ENCODE measurements at places on chromosomes 7 and 10. TPM values are rescaled to one million over a fixed set of nuclear protein-coding genes. Genes with fewer than 3 reads are reported as not detected.

DNA sequence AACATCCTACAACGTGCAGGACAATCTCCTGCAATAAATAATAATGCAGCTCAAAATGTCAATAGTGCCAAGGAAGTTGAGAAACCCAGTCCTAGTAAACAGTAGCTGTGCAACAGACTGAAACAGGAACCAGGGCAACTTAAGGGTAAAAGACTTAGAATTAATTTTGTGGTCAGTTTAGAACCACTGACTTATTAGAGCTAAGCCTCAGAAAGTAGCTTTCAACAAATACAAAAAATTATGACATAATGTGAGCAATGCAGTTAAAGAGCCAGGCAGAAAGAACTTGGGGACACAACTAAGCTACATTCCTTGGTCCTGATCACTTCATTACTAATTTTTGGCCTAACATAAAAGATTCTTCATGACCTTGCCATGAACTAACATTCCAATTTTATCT, 195.4 kb downstream of the MACC1 start:
- peak; percentile 45 for DNase-seq

The ITPRID1 gene
- 0.39 TPM for total RNA-seq

DNA sequence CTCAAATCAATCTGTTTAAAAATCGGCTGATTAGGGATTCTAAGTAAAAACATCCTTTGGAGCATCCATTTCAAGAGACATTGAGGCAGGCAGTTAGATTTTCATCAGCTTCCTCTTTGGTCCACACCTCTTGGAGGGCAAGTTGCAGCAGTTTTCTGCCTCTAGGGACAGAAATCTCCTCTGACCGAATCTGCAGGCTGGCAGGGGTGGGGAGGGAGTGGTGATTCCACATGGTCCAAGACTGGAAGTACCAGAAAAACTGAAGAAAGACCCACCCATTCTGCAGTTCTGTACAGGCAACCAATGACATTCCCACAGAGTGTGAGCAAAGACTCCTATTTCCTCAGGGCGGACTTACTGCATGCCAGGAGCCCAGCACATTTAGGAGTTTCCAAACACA, 29.0 kb downstream of the FGFBP3 start:
- DNase-seq: no peak

GRCh38 chr10:2929480-2930258, 137.7 kb upstream of the PFKP start:
- no peak for DNase-seq

The MCM10 gene
- total RNA-seq: 15.1 TPM

The SEMA3C gene
- total RNA-seq: 150 TPM

DNA sequence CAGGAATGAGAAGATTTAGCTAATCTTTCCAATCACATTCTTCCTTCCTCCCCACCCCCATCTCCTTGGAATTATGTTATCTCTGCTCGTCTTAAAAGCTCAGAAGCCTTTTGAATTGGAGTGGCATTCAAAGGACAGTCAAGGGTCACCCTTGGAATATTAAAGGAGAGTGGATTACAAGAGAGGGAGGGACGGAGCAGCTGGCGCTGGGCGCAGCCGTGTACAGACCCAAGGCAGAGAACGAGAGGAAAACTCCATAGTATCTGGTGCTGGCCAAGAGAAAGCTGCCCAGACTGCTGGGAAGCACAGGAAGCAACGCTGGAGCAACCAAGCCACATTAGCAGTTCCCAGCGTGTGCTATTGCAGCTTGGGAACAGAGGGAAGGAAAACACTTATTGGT, 95.7 kb downstream of the POU6F2 start:
- no peak for DNase-seq

GRCh38 chr7:29612596-29612995, 49.0 kb downstream of the PRR15 start:
- no peak for DNase-seq

DNA sequence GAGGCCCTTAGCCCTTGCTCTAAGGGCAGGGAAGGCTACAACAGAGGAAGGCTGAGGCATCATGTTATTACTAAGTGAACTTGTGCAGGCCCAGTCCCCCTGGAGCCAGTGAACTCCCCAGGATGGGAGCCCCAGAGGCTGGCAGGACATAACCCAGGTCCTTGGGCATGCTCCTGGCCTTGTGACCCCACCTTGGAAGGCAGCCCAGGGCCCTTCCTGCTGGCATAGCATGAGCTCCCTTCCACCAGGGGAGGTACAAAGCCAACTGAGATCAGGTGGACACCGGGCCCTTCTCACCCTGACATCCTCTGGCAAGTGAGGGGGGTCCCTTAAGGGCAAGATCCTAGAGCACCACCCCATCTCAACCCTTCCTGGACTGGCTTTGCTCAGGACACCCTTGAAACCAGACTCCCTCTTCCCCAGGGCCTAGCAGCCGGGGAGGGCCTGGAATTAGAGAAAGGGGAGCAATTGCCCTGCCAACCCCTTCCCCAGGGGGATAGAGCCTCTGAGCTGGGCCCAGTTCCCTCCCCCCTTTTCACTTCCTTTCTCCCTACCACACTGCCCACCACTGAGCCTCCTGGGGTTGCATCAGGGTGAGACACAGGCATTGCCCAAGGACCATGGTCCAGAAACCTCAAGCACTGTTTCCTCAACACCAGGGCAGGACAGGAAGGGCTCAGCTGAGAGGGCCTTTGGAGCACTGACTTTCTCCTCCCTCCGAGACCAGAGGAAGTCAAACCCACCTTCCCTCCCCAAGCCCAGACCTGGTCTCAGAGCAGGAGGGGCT, 1.8 kb upstream of the VSIR start:
- DNase-seq: no peak

- no peak for DNase-seq
Observed at GRCh38 chr10:32937911-32938424, 20.1 kb downstream of the ITGB1 start.

DNA sequence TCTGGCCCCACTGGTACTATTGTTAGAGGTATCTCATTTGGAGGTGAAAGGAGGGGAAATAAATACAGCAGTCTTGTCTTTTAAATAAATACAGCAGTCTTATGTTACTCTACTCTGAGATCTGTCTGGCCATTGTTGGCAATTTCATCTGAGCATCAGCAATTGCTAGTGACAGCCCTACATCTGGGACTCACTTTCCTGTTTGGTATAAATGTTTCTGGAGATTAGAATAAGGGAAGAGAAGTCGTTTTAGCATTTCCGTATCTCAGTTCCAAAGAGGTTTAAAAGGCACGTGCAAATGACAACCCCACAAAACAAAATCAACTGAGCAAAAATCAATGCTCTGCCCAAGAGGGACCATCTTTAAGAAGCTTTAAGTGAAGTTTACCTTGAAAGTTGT, 18.1 kb upstream of the CNNM2 start:
- no peak for DNase-seq

DNA sequence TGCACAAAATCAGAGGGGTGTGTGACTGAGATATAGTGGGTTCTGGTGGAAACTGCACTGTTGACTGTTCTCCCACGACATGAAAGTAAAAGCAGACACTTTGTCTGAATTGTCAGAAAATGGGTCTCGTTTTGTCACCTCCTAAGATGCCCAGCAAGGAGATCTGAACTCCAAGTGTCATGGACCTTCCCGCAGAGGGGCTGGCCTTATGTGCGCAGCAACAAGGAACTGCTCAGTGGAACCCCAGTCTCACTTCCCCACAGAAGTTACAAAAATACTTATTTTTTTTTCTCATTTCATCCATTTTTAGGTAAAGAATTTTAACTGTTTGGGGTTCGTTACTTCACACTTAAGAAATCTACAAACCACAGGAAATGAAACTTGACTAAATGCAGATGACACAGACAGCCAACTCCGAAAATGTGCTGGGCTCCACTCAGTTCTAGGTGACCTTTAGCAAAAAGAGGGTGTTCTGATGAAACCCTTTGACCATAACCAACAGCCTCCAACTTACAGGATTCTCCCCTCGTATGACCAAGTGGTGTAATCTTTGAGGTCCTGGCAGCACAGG, 115.0 kb downstream of the FAM107B start:
- DNase-seq: no peak

DNA sequence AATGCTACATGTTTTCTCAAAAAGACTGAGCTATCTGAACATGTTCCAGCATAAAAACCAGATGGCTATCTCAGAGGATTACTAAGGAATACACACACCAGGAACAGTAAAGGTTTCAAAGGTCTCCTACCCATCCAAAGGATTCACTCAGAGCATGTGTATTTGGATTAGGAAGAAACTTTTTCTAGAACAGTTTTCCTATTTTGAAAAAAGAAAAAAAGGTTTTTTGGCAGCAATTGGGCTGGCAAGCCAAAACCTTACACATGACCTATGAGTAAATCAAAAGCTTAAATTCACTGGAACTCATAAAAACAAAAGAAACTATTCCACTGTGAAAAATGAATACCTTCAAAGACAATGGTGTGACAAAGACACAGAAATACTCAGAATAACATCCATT, 9.6 kb downstream of the TPK1 start:
- DNase-seq: no peak

- no peak for DNase-seq
Observed at GRCh38 chr7:152480664-152481063, 44.9 kb upstream of the KMT2C start.

GRCh38 chr7:42213093-42213492, 23.9 kb downstream of the GLI3 start:
- no peak for DNase-seq

GRCh38 chr7:116918704-116919103, 34.6 kb upstream of the ST7 start:
- no peak for DNase-seq

DNA sequence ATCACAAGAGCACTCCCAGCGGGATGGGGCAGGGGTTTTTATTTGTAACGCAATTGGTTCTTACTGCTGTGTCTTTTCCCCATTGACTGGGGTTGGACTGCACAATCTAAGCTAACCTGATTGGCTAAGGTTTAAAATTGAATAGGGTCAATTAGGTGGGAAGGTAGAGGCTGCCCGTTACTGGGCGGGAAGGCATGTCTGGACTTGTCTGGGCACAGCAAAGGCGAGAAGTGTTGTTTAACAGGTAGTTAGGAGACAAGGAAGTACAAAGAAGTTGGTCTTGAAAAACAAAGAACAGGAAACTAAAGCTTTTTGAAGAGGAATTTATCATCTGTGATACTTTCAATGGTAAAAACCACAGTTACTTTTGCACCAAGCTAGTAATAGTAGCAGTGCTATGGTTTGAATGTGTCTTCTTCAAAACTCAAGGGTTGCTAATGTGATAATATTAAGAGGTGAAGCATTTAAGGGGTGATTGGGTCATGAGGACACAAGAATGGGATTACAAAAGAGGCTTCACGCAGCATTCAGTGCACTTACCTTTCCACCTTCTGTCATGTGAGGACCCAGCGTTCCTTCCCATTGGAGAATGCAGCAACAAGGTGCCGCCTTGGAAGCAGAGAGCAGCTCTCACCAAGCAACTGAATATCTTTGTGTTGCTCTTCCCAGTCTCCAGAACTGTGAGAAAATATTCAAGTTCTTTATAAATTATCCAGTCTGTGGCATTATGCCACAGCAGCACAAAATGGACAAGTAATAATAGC, 875.5 kb upstream of the SORCS1 start:
- no peak for DNase-seq

The LAMB4 gene
- 3.2 TPM for total RNA-seq

- DNase-seq: peak; percentile 59
Observed at GRCh38 chr10:110074758-110075671, 67.2 kb downstream of the ADD3 start.

DNA sequence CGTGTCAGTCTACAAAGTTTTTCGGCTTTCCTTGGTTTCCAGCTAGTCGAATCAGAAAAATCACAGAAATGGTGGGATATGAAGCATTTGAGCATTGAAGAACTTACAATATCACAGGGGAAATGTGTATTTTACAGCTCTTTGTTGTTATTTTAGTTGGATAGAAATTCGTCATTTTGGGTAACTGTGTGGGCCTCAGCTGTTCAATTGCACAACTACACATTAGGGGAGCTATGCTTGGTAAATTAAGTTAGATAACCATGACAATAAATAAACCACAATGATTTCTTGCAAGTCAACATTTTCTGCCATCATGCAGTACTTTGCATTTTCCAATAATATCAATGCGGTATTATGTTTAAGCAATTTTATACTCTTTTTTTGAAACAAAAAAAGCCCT, 80.4 kb upstream of the ANK3 start:
- no peak for DNase-seq

GRCh38 chr10:113326160-113327111, 226.4 kb upstream of the HABP2 start:
- DNase-seq: peak; percentile 86

GRCh38 chr10:51574248-51575048, 124.9 kb downstream of the CSTF2T start:
- DNase-seq: no peak

DNA sequence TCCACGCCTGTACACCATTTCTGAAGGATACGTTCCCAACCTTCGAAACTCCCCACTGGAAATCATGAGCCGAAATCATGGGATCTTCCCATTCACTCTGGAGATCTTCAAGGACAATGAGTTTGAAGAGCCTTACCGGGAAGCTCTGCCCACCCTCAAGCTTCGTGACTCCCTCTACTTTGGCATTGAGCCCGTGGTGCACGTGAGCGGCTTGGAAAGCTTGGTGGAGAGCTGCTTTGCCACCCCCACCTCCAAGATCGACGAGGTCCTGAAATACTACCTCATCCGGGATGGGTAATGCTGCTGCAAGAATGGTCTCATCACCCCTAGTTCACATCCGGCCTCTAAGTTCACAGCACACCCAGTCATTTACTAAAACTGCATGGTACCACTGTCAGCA, 30.3 kb downstream of the PLA2G12B start:
- no peak for DNase-seq

The CNPY1 gene
- not detected for total RNA-seq

The CPA5 gene
- total RNA-seq: not detected

The HGF gene
- 75.8 TPM for total RNA-seq

DNA sequence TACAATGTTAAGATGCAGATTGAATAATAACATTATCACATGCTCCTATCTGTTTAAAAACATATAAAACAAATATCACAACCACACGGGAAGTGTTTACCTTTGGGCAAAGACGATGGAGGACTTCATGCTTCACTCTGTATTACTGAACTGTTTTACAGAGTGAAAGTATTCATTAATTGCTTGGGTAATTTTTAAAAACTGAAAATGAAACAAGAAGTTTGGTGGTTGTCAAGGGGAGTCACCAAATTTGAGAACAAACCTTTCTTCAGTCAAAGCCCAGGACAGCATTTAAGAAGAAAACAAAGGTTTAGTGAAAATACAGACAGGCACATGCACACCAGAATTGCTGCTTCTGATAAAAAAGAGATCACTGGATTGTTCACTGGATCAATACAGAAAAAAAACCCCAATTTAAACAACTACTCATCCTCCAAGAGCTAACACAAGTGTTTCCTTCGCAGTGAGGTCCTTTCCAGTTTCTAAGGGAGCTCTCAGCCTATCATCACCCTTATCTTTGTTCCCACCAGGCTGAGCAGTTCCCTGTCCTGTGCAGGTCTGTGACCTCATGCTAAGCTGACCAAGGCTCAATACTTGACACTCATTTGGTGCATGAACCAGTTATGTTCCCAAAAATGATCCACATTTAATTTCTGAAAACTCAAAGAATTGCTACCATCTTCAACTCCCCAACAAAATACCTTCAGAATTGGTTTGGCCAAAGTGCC, 8.8 kb downstream of the PARP12 start:
- no peak for DNase-seq

The TAS2R3 gene
- total RNA-seq: 0.08 TPM
